ENCODE measurements at places on chromosomes 1 and 21.

GRCh38 chr1:156104065-156104810 lies 10.3 kb upstream of the LMNA start:
- peak; percentile 96 for DNase-seq

DNA sequence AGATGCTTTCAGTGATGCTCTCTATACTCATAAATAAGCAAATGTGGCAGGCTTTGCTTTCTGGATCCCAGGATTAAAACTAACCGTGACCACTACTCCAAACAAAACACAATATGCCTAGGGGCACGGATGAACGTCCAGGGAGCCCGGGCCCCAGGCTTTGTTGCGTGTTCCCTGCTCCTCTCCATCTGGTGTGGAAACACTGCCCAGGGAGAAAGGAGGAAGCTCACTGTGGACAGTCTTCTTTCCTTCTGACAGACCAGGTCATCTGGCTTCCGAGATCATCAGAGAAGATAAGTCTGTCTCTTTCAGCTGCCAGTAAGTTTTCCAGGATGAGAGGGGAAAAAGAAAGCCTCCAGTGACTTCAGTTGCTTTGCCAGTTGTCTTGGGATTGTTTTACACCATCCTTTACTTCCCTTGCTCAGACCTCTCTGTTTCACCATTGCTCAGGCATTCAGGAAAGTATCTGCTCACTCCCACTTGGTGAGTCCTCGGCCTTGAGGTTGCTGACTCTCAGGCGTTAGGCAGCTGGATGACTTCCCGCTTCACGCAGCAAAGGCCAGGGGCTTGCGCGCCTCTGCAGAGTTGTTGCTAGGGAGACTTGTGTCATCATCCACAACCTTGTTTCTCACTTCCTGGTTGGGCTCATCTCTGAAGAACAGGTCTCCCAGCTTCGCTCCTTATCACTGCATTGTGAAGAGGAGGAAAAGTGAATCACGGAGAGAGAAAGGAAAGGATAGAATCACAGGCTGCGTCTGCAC lies 20.6 kb upstream of the PGD start:
- peak; percentile 76 for DNase-seq

GRCh38 chr1:118900643-118901440 lies 87.3 kb downstream of the TBX15 start:
- no peak for DNase-seq

GRCh38 chr1:38565020-38565491 lies 294.5 kb downstream of the RRAGC start:
- DNase-seq = no peak

DNA sequence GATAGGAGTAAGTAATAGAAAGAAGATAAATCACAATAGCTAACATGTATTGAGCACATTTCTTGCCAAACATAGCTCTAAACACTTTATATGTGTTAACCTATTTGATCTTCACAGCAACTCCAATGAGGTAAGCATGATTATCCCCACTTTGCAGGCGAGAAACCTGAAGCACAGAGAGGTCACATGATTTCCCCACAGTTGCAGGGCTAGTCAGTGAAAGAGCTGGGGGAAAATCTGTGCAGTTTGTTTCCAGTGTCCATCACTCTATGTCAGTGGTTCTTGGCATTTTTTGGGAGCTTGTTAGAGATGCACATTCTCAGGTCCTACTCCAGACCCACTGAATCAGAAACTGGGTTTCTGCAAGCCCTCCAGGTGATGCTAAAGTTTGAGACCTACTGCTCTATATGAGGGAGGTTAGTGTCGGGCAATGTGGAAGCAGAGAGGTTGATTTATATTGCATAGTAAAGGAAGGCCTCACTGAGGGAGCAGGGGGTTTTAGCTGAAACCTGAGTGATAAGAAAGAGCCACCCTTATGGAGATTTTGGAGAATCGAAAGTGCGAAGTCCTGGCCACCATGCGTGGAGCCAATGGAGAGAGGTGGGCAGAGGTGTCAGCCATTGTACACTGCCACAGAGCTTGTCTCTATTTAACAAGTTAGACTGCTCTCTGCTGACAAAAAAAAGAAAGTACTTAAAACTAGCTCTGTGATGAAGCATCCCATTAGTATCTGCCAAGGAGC lies 20.9 kb downstream of the MCOLN3 start:
- no peak for DNase-seq

DNA sequence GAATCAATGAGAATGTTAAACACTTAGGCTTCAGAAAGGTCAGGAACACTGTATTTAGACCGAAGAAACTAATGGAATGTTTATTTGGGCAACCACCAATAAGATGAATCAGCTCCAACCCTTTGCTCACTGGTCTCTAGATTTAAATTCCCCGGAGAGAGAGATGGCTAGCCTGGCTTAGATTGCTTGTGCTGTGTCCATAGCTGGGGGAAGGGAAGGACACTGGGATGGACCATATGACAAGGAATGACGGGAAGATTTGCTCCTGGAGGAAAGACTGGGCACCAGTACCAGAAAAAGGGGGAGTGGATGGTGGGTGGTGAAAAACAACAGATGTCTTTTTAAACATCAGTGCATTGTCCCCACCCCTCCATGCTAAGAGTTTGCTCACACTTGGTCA lies 426.6 kb downstream of the DUSP10 start:
- peak; percentile 32 for DNase-seq

- peak; percentile 92 for DNase-seq
Observed at GRCh38 chr1:225508538-225509375, 80.9 kb upstream of the LBR start.

DNA sequence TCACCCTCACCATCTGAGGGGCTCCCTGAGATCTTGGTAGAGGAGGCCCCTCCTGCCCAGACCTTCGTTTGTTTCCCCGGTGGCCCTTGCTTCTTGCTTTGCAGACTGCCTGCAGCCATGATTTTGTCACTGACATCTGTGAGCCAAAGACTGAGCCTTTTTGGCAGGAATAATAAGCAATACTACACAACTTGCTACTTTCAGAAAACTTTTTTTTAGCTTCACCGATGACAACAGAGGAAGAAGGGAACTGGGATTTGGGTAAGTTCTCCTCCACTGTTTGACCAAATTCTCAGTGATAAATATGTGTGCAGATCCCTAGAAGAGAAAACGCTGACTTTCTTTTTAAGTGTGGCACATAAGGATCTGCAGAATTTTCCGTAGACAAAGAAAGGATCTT lies 11.7 kb upstream of the CD101 start:
- DNase-seq = peak; percentile 81

- DNase-seq = no peak
Observed at GRCh38 chr1:32040711-32041110, 27.0 kb downstream of the KHDRBS1 start.

GRCh38 chr1:55375617-55376258 lies 160.6 kb upstream of the USP24 start:
- peak; percentile 70 for DNase-seq

- no peak for DNase-seq
Observed at GRCh38 chr1:10916991-10917390, 95.5 kb upstream of the TARDBP start.

DNA sequence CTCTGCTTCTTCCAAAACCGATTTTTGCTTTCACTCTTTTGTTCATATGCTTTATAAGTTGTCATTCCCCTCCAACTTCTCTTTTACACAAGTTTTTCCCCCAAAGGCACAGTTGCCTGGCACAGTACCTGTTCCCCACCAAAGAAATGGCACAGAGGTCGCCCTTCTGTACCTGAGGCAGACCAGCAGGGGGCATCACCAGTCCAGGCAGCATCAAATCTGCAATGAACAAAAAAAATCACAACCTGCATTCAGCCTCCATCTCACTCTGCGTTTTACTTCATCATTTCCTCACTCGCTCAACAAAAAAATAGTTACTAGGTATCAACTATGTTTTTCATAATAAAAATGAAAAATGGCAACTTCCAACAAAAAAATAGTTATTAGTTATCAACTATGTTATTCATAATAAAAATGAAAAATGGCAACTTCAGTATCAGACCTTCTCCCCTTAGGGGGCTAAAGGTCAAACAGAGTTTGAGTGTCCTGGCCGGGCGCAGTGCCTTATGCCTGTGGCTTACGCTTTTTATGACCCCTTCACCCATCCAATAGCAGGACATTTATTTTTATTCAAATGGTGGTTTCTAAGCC lies 4.1 kb downstream of the EIF2D start:
- DNase-seq = no peak

DNA sequence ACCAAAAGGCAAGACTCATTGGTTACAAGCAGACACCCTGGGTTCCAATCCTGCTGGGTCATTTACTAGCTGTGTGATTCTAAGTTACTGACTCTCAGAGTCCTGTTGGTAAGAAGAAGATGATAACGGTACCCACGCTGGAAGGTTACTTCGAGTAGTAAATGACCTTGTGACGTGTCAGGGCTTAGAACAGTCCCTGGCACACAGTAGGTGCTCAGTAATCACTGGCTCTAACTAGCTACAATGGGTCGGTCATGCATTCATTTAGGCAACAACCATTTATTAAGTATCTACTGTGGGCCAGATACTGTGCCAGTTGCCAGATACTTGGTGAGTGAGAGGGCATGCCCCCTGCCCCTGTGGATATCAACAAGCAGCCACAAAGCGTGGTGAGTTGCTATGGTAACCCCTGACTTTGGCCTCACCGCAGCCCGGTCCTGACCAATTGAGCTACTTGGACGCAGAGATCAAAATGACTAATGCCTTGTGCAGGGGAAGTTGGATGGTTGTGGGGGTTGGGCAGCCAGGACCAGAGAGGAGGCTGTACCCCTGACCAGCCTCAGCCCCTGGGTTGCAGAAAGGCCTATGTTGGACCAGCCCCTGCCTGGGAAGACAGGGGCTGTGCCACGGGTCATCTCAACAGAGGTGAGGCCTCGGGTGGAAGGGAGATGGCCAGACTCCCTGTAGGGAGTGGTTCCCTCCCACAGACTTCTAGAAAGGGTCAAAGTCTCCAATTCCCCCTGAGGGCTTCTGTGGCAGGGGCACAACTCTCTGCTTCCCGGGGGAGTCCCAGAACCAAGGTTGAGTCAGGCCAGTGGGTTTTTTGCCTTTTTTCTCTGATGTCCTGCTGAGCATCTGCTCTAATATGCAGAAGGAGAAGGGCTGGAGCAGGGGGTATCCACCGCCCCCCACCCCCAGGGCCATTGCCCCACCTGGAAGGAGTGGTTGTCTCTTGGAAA lies 16.0 kb downstream of the DHRS3 start:
- no peak for DNase-seq

DNA sequence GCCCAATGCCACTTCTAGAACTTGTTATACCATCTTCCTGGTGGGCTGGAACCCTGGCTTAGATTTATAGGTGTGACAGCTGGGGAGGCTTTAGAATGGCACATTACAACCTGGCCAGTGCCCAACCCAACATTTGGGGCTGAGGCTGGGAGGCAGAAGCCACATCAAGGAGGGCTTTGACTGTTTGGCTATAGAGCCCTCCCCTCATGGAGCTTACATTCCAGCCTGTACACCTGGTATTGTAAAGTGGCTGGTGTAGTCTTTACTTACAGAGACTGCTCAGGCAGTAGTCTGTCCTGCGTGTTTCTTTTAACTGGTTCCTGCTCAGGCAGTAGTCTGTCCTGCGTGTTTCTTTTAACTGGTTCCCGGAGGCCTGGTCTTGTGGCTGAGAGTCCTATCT lies 10.0 kb upstream of the SLC2A1 start:
- no peak for DNase-seq

GRCh38 chr1:226607268-226607660 lies 58.7 kb downstream of the STUM start:
- DNase-seq = no peak

- no peak for DNase-seq
Observed at GRCh38 chr1:114462341-114462740, 48.7 kb downstream of the TRIM33 start.

DNA sequence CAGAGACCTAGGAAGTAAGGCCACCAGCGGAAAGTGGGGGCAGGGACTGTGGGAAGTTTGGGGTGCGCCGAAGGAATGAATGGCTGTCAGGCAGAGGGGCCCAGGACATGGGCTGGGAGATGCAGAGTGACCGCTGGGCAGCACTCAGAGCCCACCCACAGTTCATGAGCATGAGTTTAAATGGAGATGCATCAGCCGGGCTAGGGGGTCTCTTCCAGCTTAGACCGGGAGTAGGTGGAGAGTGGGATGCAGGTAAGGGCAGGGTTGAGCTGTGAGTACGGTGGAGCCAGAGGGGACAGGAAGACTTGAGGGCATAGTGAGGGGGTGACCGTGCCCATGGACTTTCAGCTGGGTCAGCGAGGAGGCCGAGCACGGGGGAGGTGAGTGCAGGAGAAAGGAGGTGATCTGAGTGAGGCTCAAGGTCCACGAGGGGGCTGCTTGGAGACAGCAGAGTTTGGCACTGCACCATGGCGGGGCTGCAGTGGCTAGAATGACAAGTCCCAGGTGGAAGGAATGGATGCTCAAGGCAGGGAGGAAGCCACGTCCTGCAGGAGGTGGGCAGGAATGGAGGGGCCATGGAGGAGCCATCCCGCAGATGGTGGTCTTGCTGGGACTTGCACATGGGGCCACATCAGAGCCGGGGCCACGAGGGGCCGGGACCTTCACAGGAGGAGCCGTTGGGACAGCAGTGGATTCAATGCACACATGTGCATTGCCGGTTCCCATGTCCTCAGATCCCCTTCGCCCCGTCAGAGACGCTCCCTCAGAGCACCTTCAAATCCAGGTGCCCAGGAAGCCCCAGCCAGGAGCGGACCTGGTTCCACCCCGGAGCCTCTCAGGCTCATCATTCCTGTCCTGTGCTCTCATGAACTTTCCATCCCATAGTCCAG lies 34.9 kb downstream of the UBASH3A start:
- DNase-seq = no peak

DNA sequence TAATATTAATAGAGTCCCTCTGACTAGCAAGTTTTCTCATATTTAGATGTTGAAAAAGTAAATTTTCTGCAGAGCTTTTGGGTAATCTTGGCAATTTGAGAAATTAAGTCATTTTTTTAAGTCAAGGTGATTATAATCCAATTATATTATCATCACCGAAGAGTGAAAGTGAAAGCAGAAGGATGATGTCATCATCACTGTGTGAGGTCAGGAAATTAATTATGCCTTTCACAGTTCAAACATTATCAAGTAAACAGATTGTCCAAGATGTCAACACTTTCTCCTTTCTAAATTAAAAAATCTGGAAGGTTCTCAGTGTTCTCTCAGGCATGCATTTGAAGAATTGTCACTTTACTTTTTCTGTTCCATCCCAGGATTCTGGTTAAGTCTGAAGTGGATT lies 296.0 kb downstream of the TBX15 start:
- DNase-seq = no peak

GRCh38 chr1:7510389-7510931 lies 260.6 kb upstream of the VAMP3 start:
- DNase-seq = no peak

GRCh38 chr1:33382661-33383415 lies 48.1 kb downstream of the PHC2 start:
- peak; percentile 41 for DNase-seq

DNA sequence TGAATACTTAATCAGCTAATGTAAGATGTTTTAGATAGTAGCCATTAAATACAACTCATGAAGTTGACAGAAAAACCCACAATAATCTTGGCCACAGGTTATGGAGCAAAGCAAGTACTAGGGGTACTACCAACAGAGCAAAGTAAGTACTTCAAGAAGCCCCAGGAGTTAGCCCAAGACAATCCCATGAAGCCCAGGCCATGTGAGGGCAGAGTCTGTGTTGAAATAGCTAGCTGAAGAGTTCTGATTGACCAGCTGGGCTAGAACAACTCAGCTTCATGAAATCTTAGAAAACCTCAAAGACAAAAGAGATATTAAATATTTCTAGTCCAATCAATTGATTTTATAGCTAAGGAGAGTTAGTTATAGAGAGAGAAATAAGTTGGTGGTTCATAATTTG lies 212.9 kb upstream of the HOOK1 start:
- DNase-seq = no peak
